Pancreas (tissue), 10 donors: ENCODE measurements at places on chromosomes 6 and 20. TPM values are rescaled to one million over a fixed set of nuclear protein-coding genes. Genes with fewer than 3 reads are reported as not detected.

The PLA2G7 gene
- total RNA-seq = 0.09 TPM

GRCh38 chr20:19918965-19919329 lies 98.2 kb upstream of the NAA20 start:
- H3K27me3 ChIP-seq = no peaks in the 10 kb centered on the region
- H3K4me1 ChIP-seq = peaks cover 19% of the 10 kb centered on the region
- H3K27ac ChIP-seq = no peak overlapping the region
- no peak for DNase-seq
- no peak overlapping the region for H3K4me3 ChIP-seq

GRCh38 chr6:14383393-14384174 lies 266.0 kb downstream of the CD83 start:
- H3K4me3 ChIP-seq = no peak overlapping the region
- no peak for DNase-seq
- no peaks in the 10 kb centered on the region for H3K27me3 ChIP-seq

GRCh38 chr6:167826896-167827582 lies at the start of gene AFDN:
Gene AFDN (plus strand): TSS chr6:167826911. CDS start chr6:167827133, 222 bp downstream.
- H3K27me3 ChIP-seq = no peaks in the 10 kb centered on the region
- peak; percentile 39 for DNase-seq
- peak within 1 kb of the TSS; percentile 94 for H3K27ac ChIP-seq

GRCh38 chr6:150566486-150566885 lies 33.2 kb upstream of the PLEKHG1 start:
- H3K36me3 ChIP-seq = no peaks in the 10 kb centered on the region
- H3K4me3 ChIP-seq = no peak overlapping the region
- H3K27me3 ChIP-seq = no peaks in the 10 kb centered on the region
- no peak for DNase-seq
- H3K4me1 ChIP-seq = no peaks in the 10 kb centered on the region

The LAMA2 gene
- total RNA-seq = 5.1 TPM

DNA sequence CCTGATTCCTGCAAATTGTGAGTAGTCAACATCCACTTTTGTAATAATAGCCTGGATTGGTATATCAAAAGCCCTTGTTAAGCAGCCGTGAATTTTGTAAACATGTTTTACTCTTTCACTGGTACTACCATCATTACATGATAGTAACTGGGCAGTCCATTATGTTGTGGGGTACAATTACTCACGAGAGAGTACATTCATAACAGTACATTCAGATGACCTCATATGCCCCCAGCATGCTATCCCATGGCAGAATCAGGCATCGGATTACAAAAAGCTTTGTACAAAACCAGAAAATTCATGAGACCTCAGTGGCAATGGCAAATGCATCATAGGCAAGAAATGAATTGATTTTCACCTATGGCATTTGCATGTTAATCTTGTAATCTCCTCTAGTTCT lies 166.2 kb downstream of the EPM2A start:
- no peaks in the 10 kb centered on the region for H3K4me1 ChIP-seq
- H3K27ac ChIP-seq = no peak overlapping the region
- H3K36me3 ChIP-seq = no peaks in the 10 kb centered on the region
- H3K27me3 ChIP-seq = no peaks in the 10 kb centered on the region
- DNase-seq = no peak
- no peak overlapping the region for H3K4me3 ChIP-seq

- H3K4me1 ChIP-seq = peaks cover 14% of the 10 kb centered on the region
- H3K27me3 ChIP-seq = no peaks in the 10 kb centered on the region
- peaks cover 21% of the 10 kb centered on the region for H3K36me3 ChIP-seq
These were observed 5.3 kb downstream of the IDH3B start for GRCh38 chr20:2658414-2659354.

DNA sequence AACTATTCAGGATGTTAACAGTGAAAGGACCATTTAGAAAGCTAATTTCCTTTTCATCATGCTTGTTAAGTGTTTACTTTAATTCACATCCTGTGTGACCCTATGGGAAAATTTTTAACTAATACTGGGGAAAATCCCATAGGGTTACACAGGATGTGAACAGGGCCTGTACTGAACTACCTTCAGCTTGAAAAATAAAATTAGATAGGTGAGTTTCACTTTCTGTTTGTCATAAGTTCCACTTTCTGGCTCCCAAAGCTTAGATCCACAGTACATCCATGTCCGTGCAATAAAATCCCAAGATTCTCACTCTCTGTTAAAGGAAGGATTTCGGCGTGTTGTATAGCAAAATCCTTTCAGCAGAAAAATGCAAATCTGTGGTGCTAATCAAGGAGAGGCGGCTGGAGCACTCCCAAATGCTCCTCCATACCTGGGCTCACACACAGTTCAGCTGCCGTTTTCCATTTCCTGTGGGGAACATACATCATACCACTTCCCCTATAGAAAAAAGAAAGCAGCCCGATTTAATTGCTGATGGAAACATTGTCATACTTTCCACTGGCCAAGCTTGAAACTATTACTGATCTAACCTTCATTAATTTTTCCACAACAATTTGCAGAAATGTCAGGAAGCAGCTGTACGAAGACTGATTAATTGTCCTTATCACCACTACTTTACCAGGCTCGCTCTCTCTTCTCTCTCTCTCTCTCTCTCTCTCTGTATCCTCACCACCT lies 125.2 kb downstream of the HIVEP2 start:
- H3K4me1 ChIP-seq = peaks cover 21% of the 10 kb centered on the region
- no peaks in the 10 kb centered on the region for H3K27me3 ChIP-seq
- no peak for DNase-seq
- H3K4me3 ChIP-seq = peak overlapping the region; percentile 24
- H3K36me3 ChIP-seq = no peaks in the 10 kb centered on the region

The FAM83C gene
- total RNA-seq = not detected

DNA sequence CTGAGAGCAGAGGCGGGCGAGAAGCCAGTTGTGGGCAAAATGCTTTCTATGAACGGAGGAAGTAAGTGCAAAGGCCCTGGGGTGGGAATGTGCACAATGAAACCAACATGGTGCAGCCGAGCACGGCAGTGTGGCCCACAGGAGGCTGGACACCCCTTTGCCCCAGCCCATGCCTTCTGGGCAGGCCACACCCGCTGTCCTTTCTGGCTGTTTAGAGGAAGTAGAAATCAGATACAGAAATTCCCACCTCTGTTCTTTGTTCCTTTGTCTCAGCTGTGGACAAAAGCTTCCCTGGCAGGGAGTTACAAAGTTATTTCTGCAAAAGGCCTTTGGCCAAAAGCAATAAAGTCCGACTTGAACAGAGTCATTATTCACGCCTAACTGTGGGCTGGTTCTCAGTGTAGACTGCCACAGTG lies 11.9 kb downstream of the SULF2 start:
- H3K4me3 ChIP-seq = no peak overlapping the region
- peak overlapping the region; percentile 65 for H3K27ac ChIP-seq
- no peak for DNase-seq
- no peaks in the 10 kb centered on the region for H3K27me3 ChIP-seq
- H3K36me3 ChIP-seq = no peaks in the 10 kb centered on the region
- H3K4me1 ChIP-seq = no peaks in the 10 kb centered on the region

DNA sequence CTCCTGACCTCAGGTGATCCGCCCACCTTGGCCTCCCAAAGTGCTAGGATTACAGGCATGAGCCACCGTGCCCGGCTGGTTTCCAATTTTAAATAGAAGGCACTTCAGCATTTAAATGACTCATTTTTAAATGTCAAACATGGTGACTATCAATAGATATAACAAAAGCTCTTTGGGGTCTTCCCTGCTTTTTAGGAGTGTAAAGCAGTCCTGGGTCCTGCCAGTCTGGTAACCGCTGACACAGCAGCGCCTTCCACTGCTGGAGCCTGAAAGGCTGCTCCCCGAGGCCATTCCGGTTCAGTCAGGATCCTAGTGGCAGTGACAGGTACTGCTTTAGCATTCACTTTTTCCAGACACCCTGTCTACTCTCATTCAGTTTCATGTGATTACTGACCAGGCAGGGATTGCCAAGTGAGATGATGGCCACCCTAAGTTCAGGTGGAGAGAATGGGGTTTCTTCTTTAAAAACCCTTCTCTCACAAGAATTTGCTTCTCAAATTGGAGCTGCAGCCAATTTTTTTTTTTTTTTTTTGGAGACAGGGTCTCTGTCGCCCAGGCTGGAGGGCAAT lies 5.1 kb downstream of the DIDO1 start:
- H3K27ac ChIP-seq = no peak overlapping the region
- H3K4me1 ChIP-seq = peaks cover 71% of the 10 kb centered on the region
- H3K4me3 ChIP-seq = no peak overlapping the region

GRCh38 chr6:160368670-160369069 lies 20.5 kb downstream of the SLC22A3 start:
- no peaks in the 10 kb centered on the region for H3K4me1 ChIP-seq
- H3K27me3 ChIP-seq = no peaks in the 10 kb centered on the region
- no peaks in the 10 kb centered on the region for H3K36me3 ChIP-seq
- H3K4me3 ChIP-seq = no peak overlapping the region

The ARFGEF3 gene
- 16.2 TPM for total RNA-seq

- no peaks in the 10 kb centered on the region for H3K4me1 ChIP-seq
- H3K27me3 ChIP-seq = no peaks in the 10 kb centered on the region
- H3K36me3 ChIP-seq = no peaks in the 10 kb centered on the region
- no peak overlapping the region for H3K27ac ChIP-seq
- DNase-seq = no peak
These were observed 5.1 kb downstream of the MOCS1 start for GRCh38 chr6:39929039-39929732.

GRCh38 chr6:169589699-169590257 lies 112.1 kb downstream of the WDR27 start:
- H3K4me1 ChIP-seq = no peaks in the 10 kb centered on the region
- H3K4me3 ChIP-seq = no peak overlapping the region
- H3K27me3 ChIP-seq = no peaks in the 10 kb centered on the region
- H3K27ac ChIP-seq = no peak overlapping the region
- H3K36me3 ChIP-seq = no peaks in the 10 kb centered on the region

The CLDN20 gene
- not detected for total RNA-seq

The RFX6 gene
- 0.51 TPM for total RNA-seq

- no peaks in the 10 kb centered on the region for H3K27me3 ChIP-seq
- H3K36me3 ChIP-seq = no peaks in the 10 kb centered on the region
- no peak overlapping the region for H3K27ac ChIP-seq
- H3K4me3 ChIP-seq = no peak overlapping the region
These were observed 93.3 kb downstream of the CDH22 start for GRCh38 chr20:46214824-46215488.

The RAET1G gene
- total RNA-seq = not detected

DNA sequence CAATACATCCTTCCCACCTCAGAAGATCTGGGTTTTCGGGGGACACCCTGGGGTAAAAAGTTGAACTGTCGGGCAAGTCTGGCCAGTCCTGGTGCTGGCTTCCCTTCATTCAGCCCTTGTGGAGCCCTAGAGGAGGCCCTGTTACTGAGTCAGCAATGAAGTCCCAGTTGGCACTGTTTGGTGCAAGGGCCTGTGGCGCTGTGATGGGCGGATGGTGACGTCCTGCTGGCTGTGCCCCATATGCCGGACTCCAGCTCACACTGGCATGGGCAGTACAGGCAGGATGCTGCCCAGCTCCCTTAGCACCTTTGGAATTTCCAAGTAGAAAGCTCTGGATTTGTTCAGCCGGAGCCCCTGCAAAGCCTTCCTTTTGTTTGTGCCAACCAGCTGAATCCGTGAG lies 186.2 kb upstream of the PMEPA1 start:
- H3K36me3 ChIP-seq = no peaks in the 10 kb centered on the region
- no peak for DNase-seq
- H3K4me3 ChIP-seq = no peak overlapping the region
- no peaks in the 10 kb centered on the region for H3K27me3 ChIP-seq
- H3K27ac ChIP-seq = no peak overlapping the region

The HAO1 gene
- 0.24 TPM for total RNA-seq

The SLC26A8 gene
- total RNA-seq = not detected

The SLC4A11 gene
- total RNA-seq = 0.19 TPM

DNA sequence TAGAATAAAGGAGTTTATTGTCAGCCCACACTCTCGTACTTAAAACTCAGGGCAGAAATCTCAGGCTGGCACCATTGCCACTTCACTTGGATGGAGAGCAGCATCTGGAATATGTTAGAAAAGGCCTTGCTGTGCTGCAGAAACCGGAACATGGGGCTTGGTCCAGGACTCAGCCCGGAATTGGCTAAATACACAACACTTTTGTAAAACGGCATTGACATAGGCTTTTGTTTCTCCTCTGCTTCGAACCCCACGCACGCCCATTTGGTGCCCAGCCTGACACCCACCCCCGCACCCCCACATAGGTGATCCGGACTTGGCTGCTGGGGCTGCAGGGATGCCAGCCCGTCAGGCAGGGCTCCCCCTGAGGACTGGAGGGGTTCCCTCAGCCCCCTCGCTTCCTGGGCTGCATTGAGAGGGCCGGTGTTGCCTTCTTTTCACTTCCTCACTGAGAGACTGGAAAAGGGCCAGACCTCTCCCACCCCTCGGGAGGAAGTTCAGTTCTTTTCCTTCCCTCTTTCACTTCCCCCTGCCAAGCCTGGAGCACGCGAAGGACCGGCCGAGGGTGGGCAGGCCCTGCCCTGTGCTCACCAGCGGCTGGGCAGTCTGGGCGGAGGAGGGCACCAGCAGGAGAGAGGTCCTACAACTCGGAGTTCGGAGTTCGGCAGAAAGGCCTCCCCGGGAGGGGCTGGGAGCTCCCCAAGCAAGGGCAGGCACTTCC lies 17.9 kb upstream of the CST3 start:
- H3K36me3 ChIP-seq = no peaks in the 10 kb centered on the region
- no peak overlapping the region for H3K4me3 ChIP-seq
- no peaks in the 10 kb centered on the region for H3K27me3 ChIP-seq
- H3K4me1 ChIP-seq = no peaks in the 10 kb centered on the region
- DNase-seq = peak; percentile 57
- H3K27ac ChIP-seq = no peak overlapping the region

DNA sequence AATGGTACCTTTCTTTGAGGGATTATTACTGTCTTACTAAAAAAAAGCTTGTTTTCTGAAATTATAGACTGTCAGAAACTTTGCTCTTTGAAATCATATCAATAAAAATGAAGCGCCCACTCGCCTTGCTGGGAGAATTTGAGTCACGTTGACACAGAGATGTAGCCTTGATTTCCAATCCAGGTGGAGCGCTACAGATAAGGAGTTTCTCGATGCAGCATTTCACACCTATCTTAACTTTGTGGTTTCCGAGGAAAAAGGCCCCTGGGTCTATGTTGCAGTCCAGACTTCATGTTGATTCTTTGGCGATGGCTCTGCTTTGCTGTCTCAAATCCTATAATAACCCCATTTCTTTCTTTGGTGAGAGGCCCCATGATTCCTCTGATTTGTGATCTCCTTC lies 158.1 kb upstream of the ARG1 start:
- no peaks in the 10 kb centered on the region for H3K36me3 ChIP-seq
- no peak overlapping the region for H3K27ac ChIP-seq
- H3K4me1 ChIP-seq = peaks cover 6% of the 10 kb centered on the region
- DNase-seq = no peak

DNA sequence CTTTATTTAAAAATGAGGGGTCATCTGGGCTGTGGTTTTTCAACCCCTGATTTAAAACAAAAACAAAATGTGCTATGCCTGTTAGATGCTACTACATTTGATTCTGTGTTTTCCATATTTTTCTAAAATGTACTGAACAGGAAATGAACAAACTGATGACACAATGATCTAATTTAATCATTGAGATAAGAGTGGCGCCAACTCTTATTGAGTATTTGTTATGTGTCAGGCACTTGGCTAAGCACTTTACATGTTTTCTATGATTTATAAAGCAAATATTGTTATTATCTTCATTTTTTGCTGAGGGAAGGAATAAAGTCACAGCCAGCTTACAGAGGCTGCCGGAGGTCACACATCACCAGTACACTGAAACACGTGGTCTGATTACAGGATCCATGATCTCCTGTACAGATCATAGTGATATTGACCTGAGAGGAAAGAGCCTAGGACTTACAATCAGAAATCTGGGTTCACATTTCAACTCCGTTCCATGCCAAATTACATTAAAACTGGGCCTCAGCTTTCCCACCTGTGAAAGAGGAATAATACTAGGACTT lies 166.7 kb downstream of the ESR1 start:
- no peak overlapping the region for H3K27ac ChIP-seq
- H3K27me3 ChIP-seq = no peaks in the 10 kb centered on the region
- no peaks in the 10 kb centered on the region for H3K4me1 ChIP-seq
- H3K4me3 ChIP-seq = no peak overlapping the region
- DNase-seq = no peak
- no peaks in the 10 kb centered on the region for H3K36me3 ChIP-seq
